ENCODE measurements at places on chromosomes 6 and 20. TPM values are rescaled to one million over a fixed set of nuclear protein-coding genes. Genes with fewer than 3 reads are reported as not detected.

DNA sequence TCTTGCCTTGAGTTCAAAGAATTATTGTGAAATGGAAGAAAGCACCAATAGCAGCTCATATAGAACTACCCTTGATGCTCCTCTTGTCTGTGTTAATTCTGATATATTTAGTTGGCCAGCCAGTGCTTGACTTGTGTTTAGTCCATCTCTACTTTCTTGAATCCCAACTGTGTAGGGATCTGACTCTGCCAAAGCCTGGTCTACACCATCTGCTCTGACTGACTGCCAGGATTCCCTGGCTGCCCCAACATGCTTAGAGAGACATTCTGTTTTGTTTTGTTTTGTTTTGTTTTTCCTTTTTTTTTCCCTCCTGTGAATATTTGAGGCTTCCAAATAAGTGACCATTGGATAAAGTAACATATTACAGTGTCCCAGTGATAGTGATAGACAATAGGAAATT is 953.7 kb upstream of the MANEA start:
- no peak for DNase-seq
- no peaks in the 10 kb centered on the region for H3K4me1 ChIP-seq
- no peaks in the 10 kb centered on the region for H3K36me3 ChIP-seq
- no peak overlapping the region for H3K27ac ChIP-seq
- H3K27me3 ChIP-seq, result no peaks in the 10 kb centered on the region
- H3K4me3 ChIP-seq, result no peak overlapping the region

- H3K27me3 ChIP-seq, result no peaks in the 10 kb centered on the region
- peak overlapping the region; percentile 88 for H3K27ac ChIP-seq
- H3K36me3 ChIP-seq, result peaks cover 41% of the 10 kb centered on the region
- no peak for DNase-seq
- H3K4me1 ChIP-seq, result peaks cover 27% of the 10 kb centered on the region
Observed at GRCh38 chr6:32973144-32974015, 5.0 kb downstream of the BRD2 start.

The ZNF341 gene
- 3.5 TPM for total RNA-seq

DNA sequence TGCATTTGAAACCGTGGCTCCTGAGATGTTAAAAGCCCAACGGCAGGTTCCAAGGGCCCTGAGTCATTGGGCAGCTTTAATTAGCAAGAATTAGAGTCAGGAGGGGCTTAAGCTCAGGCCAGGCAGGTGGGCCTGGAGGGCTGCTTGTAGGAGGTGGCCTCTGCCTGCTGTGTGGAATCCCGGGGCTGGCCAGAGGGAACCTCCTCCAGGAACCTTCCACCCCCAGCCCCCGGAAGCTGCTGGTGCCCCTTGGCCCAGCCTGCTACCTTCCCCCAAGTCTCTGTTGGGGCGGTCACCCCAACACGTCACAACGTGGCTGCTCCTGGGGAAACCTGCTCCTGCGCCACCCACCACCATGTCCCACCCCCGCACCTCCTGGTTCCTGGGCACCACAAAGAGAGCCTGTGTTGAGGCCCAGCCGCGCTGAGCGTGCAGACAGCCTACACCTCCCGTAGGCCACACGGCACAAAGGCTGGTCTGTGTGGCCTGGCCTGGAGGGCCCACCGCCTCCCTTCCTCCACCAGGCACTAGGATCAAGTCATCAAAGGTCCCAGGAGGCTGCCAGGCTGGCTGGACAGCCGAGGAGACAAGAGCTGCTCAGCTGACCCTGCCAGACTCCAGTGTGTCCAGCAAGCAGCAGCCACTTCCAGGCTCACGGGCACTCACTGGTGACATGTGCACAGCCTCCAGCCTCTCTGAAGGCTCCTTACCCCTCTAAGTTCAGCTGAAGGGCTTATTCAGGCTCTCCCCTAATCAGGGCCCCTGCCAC is 86.3 kb downstream of the SNX5 start:
- H3K27ac ChIP-seq, result no peak overlapping the region
- DNase-seq, result no peak
- no peaks in the 10 kb centered on the region for H3K36me3 ChIP-seq
- no peak overlapping the region for H3K4me3 ChIP-seq

- H3K36me3 ChIP-seq, result no peaks in the 10 kb centered on the region
- H3K4me3 ChIP-seq, result no peak overlapping the region
- H3K27ac ChIP-seq, result no peak overlapping the region
- no peaks in the 10 kb centered on the region for H3K4me1 ChIP-seq
Observed at GRCh38 chr20:25544311-25544710, 41.0 kb downstream of the NINL start.

DNA sequence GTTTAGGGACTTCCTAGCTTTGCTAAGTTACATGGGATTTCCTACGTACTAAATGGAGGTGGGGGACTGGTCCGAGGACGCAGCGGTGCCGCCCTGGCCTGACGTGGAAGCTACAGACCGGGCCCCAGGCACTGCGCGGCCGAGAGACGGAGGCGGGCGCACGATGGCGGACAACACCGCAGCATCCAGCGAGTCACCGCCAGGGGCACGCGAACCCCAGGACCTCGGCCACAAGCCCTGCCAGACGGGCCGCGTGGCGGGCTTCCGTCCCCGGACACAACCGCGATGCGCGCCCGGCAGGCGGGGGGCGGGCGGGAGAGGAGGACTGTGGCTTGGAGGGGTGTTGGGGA is 1516.9 kb upstream of the DEFB115 start:
- DNase-seq, result no peak
- no peak overlapping the region for H3K27ac ChIP-seq

The CRISP2 gene
- not detected for total RNA-seq

GRCh38 chr20:51678026-51678697 is 90.0 kb downstream of the ATP9A start:
- no peak for DNase-seq
- H3K36me3 ChIP-seq, result no peaks in the 10 kb centered on the region
- no peak overlapping the region for H3K4me3 ChIP-seq
- H3K4me1 ChIP-seq, result no peaks in the 10 kb centered on the region
- H3K27me3 ChIP-seq, result no peaks in the 10 kb centered on the region

The OLIG3 gene
- total RNA-seq, result not detected

DNA sequence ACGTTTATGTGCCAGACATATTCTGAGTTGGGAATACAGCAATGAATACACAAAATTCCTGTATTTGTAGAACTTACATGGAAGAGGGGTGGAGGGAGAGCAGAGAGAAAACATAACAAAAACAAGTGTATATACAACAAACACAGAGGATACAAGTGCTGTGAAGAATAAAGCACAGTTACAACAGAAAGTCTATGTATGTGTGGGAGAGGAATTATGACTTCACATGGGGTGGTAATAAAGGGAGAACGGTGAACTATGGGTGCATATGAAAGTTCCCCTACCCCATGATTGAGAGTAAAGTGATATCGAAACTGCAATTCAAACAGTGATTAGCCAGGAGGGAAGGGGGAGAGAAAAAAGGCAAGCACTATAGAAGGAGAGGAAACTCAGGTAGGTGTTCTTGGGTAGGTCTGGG is 24.6 kb downstream of the HBS1L start:
- H3K4me3 ChIP-seq, result peak overlapping the region; percentile 36
- peak overlapping the region; percentile 65 for H3K27ac ChIP-seq
- peaks cover 7% of the 10 kb centered on the region for H3K4me1 ChIP-seq
- H3K27me3 ChIP-seq, result no peaks in the 10 kb centered on the region
- H3K36me3 ChIP-seq, result no peaks in the 10 kb centered on the region

- peaks cover 5% of the 10 kb centered on the region for H3K36me3 ChIP-seq
- H3K27me3 ChIP-seq, result no peaks in the 10 kb centered on the region
- H3K4me3 ChIP-seq, result peak overlapping the region; percentile 95
- peak overlapping the region; percentile 92 for H3K27ac ChIP-seq
Observed at GRCh38 chr6:30061858-30062458, 893 bp downstream of the POLR1H start.

The POM121L2 gene
- total RNA-seq, result not detected

- H3K4me3 ChIP-seq, result no peak overlapping the region
- H3K27me3 ChIP-seq, result no peaks in the 10 kb centered on the region
- DNase-seq, result no peak
- no peaks in the 10 kb centered on the region for H3K36me3 ChIP-seq
- no peaks in the 10 kb centered on the region for H3K4me1 ChIP-seq
Observed at GRCh38 chr6:113301651-113302050, 555.5 kb upstream of the MARCKS start.

DNA sequence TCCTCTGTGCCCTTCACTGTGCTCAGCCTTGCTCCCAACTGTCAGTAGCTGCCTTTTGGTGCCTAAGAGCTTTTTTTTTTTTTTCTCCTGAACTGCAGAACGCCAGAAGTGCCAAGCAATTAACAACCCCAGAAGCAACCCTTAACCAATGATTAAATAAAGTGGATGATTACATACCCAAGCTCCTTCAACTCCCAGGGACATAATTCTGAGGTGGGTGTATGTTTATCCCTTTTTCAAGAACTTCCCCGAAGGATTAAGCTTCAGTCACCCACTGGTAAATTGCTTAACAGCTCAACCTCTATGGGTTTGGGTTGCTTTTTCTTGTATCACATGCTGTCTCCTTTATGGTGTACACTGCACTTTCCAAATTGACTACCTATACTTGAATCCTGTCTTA is 41.1 kb downstream of the KLHL31 start:
- no peaks in the 10 kb centered on the region for H3K27me3 ChIP-seq
- DNase-seq, result no peak
- H3K36me3 ChIP-seq, result no peaks in the 10 kb centered on the region
- no peak overlapping the region for H3K4me3 ChIP-seq
- H3K4me1 ChIP-seq, result no peaks in the 10 kb centered on the region

DNA sequence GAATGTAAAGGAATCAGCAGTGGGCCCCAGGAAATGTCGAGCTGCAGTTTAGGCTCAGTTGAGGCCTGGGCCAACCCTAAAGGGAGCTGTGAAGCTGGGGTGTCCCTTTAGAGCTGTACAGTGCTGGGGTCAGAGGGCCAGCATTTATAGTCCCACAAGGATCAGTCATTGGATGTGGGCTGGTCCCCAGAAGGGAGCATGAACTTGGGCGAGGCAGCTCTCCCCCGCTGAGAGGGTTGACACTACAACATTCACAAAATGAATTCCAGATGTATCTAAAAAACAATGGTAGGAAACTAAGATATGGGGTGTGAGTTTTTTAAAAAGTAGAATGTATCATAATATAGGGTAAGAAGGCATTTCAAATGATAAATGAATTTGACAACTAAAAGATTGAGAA is 29.7 kb upstream of the TMX4 start:
- no peak overlapping the region for H3K4me3 ChIP-seq
- DNase-seq, result no peak
- H3K36me3 ChIP-seq, result no peaks in the 10 kb centered on the region
- no peak overlapping the region for H3K27ac ChIP-seq

The HLA-DQA2 gene
- 13.3 TPM for total RNA-seq

DNA sequence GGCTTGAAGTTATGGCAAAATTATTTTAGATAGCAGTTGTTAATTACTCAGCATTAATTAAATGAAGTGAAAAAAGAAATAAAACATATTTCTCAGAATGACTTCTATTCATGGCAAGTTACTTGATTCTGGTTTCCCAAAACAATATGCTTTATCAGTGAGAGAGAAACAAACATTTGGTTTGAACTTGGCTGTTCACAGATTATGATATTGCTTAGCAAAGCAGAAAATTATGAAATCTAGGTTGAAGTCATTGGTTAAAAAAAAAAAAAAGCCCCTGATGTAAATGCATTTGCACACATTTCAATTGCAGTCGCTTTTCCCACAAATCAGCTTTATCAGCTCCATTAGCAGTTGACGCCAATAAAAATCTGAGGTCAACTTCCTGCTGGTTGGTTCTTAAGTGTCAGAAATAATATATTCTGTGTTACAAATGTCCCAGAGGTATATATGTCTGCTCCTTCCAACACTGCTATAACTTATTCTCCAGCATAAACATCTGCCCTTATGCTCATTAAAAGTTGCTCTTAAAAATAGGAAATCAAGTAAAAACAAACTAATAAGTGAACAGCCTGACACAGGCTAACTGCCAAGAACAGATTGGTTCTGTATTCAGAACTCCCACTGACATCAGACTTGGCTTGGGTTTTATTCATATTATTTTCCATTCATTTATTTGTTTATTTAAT is 275.4 kb downstream of the PHF3 start:
- no peaks in the 10 kb centered on the region for H3K27me3 ChIP-seq
- H3K4me3 ChIP-seq, result no peak overlapping the region
- DNase-seq, result no peak
- H3K36me3 ChIP-seq, result no peaks in the 10 kb centered on the region
- no peak overlapping the region for H3K27ac ChIP-seq

GRCh38 chr6:21350926-21351325 is 242.6 kb upstream of the SOX4 start:
- H3K27me3 ChIP-seq, result no peaks in the 10 kb centered on the region
- H3K36me3 ChIP-seq, result no peaks in the 10 kb centered on the region
- H3K4me3 ChIP-seq, result no peak overlapping the region

DNA sequence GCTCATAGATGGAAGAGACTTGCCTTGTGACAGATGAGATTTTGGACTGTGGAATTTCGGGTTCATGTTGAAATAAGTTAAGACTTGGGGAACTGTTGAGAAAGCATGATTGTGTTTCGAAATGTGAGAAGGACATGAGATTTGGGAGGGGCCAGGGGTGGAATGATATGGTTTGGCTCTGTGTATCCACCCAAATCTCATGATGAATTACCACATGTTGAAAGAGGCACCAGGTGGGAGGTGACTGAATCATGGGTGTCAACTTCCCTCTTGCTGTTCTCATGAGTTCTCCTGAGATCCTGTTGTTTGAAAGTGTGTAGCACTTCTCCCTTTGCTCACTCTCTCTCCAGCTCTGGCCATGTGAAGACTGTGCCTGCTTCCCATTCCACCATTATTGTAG is 17.9 kb downstream of the AHI1 start:
- no peak for DNase-seq
- no peaks in the 10 kb centered on the region for H3K27me3 ChIP-seq
- no peak overlapping the region for H3K4me3 ChIP-seq
- H3K36me3 ChIP-seq, result no peaks in the 10 kb centered on the region

GRCh38 chr6:3013486-3013885 is 13.8 kb downstream of the NQO2 start:
- peaks cover 55% of the 10 kb centered on the region for H3K36me3 ChIP-seq
- no peaks in the 10 kb centered on the region for H3K27me3 ChIP-seq
- DNase-seq, result no peak
- H3K27ac ChIP-seq, result no peak overlapping the region
- no peak overlapping the region for H3K4me3 ChIP-seq

DNA sequence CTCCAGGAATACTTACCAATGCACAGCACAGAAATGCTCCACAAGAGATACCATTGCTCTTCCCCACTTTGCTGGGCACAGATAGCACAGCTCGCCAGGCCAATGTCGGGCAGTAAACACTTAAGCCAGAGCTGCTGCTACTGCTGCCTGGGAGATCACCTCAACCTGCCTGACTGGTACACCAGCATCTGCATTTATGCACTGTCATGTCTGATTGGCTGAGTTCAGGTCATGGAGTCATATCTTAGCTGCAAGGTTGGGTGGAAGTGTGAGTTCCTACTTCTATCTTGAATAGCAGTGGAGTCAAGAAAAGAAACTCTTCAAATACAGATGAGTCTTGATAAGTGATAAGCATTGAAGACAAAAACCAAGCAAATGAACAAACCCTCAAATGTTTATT is 10.9 kb upstream of the ADGRF4 start:
- no peak overlapping the region for H3K27ac ChIP-seq
- no peak overlapping the region for H3K4me3 ChIP-seq
- H3K4me1 ChIP-seq, result no peaks in the 10 kb centered on the region
- H3K36me3 ChIP-seq, result no peaks in the 10 kb centered on the region
